ENCODE measurements at places on chromosomes 2 and 18. TPM values are rescaled to one million over a fixed set of nuclear protein-coding genes. Genes with fewer than 3 reads are reported as not detected.

- DNase-seq: no peak
Observed at GRCh38 chr2:215019521-215020145, 118.8 kb downstream of the ABCA12 start.

DNA sequence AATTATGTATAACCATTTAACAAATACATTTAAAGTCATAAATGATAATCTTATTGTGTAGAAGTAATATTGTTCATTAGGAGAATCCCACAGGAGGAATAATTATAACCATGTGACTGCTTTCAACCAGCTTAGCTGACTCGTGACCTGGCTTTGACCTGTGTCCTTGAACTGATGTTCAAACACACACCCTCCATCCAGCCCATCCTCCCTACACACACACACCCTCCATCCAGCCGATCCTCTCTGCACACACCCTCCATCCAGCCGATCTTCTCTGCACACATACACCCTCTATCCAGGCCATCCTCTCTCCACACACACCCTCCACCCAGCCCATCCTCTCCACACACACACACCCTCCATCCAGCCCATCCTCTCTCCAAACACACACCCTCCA, 83.5 kb downstream of the EIPR1 start:
- DNase-seq: no peak

DNA sequence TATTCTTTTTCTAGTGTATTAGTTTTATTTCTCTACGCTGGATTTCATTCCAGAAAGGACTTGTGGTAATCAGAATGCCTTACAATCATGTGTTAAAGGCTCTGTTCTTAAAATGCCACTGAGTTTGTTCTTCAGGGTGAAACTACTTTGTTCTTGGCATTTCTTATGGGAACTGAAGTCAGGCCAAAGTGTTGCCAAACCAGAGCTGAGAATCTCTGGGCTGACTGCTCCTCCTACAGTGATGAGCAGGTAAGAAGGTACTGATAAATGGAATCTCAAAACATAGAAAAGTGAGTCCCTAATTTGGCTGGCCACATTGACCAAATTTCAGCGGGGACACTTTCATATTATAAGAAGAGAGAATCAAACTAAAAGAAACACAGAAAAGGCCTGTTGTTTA, 55.1 kb upstream of the ZNF397 start:
- DNase-seq: no peak

GRCh38 chr2:242098034-242098433, 228.5 kb downstream of the RTP5 start:
- no peak for DNase-seq

GRCh38 chr2:238997137-238997390, 149.2 kb downstream of the TWIST2 start:
- DNase-seq: no peak

- DNase-seq: no peak
Observed at GRCh38 chr2:100924122-100924519, 78.0 kb upstream of the RPL31 start.

- DNase-seq: no peak
Observed at GRCh38 chr2:87996570-87996969, 19.8 kb downstream of the RNU2-63P start.

DNA sequence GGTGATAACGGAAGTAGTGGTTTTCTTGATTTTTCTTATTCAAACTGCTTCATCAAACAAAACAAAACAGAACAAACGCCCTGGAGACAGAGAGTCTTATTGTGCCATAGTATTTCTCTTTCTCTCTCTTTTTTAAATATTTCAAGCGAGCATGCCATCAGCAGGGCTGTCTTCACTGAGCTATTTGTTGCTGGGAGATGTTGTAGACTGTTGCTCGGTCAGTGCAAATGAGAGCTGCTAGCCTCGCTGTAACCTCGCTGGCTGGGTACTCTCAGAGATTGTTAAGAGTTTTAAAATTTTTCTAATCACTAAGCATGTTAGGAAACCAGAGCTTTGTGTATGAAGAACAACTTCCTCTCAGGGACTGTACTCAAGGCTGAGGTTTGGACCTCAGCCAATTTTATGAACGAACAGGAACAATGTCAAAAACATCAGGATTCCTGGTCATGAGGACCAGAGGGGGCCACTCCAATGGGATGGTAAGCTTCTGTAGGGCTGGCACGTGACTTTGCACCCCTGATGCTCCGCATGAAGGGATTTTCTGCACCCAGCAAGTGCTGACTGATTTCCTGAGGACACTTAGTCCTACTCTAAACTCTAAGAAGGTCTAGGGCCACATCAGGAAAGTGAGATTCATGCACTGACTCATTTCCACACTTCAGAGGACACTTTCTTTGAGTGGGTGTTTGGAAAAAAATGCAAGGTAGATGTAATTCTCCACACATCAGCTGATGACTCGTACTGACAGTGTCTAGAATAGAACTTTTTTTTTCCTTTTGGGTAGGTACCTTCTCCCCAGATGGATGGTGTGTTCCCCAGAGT, 59.8 kb upstream of the IL1R1 start:
- DNase-seq: peak; percentile 52

DNA sequence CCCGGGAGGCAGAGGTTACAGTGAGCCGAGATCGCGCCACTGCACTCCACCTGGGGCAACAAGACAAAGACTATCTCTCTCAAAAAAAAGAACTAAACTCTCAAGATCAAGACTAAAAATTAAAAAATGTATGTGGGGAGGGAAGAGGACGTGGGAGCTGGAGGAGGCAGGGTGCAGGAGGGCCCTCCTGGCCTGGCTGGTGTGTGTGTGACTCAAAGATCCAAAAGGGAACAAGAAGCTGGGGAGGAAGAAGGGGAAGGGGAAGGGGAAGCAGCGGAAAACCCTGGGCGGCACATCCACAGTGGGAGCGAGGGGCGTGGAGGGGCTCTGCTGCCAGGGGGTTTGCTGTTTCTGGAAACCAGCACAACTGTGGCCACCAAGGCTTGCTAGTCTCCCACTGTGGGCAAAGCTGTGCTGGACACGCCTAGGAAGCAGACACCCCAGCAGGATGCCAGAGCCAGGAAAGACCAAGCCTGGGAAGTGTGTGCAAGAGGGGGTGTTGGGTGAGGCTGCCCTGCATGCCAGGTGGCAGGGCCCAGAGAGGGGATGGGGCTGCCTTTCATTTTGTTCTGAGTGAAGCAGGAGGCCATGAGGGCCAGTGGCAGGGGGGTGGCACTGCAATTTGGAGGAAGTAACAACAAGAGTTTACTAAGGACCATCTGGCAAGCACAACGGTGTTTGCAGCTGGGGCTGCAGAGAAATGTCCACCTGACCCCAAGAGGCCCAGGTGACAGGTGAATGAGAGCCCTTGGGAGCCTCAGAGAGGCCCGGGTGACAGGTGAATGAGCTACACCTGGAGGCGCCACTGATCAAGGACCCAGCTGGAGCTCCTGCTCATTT, 44.5 kb downstream of the ANO7 start:
- no peak for DNase-seq

- DNase-seq: no peak
Observed at GRCh38 chr18:68376926-68377325, 338.0 kb downstream of the TMX3 start.

- no peak for DNase-seq
Observed at GRCh38 chr2:147172493-147173188, 672.2 kb upstream of the ACVR2A start.

DNA sequence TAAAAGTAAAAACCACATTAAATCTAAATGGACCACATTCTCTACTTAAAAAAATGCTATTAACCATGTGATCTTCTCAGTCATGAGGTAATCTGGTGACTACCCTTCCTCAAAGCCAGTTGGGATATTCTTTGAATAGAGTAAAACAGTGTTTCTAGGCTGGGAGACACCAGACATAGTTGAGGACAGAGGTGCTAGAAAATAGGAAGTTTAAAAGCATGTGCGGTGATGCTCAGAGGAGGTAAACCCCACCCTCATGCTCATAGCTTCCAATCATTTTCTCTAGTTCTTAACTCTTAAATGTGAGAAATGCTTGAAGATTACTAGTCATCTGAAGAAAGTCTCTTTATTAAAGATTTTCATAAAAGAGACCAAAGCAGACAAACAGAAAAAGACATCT, 30.7 kb upstream of the ELAC1 start:
- no peak for DNase-seq

GRCh38 chr2:226631671-226632070, 167.9 kb downstream of the IRS1 start:
- DNase-seq: no peak

DNA sequence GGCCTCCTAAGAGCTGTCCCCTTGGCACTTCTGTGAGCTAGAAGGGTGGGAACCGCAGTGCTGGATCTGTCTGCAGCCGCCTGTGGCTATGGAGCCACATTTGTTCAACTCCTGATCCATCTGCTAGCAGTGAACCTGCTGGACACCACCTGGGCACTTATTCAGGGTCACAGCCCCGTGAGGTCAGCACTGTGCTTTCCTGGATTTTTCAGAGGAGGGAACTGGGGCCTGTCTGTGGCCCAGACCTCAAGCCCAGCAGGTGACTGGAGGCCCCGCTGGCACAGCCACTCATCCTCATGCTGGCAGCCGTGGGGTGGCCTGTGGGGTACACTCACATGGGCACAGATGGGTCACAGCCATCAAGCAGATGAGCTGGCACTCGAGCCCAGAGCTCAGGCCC, 155.3 kb downstream of the TFCP2L1 start:
- DNase-seq: no peak

DNA sequence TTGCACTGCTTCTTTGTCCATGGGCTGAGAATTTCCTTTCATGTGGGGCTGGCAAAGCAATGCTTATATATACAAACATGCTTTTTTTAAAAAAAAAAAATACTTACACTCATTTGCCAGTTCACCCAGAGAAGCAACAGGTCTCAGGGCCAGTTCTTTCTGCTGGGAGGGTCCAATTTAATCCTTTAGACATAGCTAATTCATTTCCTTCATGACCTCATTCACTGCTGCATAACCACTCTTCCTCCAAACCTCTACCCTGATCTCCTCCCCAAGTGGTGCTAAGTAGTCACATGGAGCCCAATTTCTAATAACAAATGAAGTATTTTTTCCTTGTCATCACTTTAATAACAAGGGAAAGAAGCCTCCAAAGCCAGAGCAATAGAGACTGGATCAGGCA, 17.1 kb upstream of the TMEM178A start:
- DNase-seq: no peak

GRCh38 chr18:52715991-52716390, 376.0 kb downstream of the DCC start:
- no peak for DNase-seq

- DNase-seq: no peak
Observed at GRCh38 chr2:170314744-170315447, 136.9 kb downstream of the MYO3B start.

DNA sequence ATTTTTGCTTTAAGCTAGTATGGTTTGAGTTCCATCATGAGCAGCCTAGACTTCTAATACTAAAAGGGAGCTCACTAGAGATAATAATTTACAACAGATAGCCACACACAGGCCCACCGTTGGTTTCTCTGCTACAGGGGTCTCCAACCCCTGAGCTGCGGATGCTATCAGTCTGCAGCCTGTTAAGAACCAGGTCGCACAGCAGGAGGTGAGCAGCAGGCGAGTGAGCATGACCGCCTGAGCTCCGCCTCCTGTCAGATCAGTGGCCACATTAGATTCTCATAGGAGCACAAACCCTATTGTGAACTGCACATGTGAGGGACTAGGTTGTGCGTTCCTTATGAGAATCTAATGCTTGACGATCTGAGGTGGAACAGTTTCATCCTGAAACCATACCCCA, 150.6 kb downstream of the HRH4 start:
- no peak for DNase-seq

LOXHD1 gene
- not detected for polyA plus RNA-seq

IFT172 gene
- 2.1 TPM for polyA plus RNA-seq

HOXD1 gene
- not detected for polyA plus RNA-seq

SNORC gene
- polyA plus RNA-seq: not detected

All from CD4-positive, alpha-beta memory T cell (primary cell).